ENCODE measurements at places on chromosomes 6 and 20.

DNA sequence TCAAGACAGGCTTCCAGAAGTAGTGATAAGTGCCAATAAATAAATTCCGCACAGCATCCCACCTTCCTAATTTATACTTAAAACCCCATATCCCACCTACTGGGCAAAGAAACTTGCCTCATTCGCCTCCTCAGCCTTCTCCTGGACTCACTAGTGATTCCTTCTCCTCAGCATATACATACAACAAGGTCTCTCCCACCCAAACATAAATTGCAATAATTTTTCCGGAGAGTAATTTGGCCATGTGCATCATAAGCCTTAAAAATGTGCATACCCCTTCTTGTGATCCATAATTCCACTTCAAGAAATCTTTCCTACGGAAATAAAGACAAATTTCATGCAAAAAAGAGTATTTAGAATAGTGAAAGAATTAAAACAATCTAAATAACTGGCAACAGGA lies 26.8 kb downstream of the RANBP9 start:
- DNase-seq, result no peak

DNA sequence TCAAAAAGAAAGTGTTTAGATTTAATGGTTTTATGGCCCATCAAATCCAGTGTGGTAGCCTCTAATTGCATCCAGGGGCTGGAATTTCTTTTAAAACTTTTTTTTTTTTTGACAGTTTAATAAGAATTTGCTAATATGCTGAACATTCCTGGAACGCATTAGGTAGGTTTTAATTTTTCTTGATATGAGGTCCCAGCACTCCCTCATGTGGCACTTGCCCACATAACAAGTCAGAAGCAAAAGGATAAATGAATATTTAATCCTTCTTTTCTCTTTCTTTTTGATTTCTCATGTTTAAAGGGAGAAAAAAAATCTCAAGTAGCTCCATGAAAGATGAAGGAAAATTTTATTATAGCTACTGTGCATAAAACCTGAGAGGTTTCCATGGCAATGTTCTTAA lies 13.5 kb downstream of the HAO1 start:
- no peak for DNase-seq

DNA sequence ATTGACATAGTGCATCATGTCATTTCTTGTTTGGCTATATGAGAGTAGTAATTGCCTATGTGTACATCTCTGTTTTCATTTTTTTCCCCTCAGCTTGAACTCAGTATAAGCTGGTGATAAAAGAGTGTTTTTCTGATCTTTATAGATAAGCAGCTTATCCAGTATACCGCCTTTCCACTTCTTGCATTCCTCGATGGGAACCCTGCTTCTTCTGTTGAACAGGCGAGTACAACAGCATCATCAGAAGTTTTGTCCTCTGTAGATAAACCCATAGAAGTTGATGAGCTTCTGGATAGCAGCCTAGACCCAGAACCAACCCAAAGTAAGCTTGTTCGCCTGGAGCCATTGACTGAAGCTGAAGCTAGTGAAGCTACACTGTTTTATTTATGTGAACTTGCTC lies 32.3 kb downstream of the HSF2 start:
- no peak for DNase-seq

DNA sequence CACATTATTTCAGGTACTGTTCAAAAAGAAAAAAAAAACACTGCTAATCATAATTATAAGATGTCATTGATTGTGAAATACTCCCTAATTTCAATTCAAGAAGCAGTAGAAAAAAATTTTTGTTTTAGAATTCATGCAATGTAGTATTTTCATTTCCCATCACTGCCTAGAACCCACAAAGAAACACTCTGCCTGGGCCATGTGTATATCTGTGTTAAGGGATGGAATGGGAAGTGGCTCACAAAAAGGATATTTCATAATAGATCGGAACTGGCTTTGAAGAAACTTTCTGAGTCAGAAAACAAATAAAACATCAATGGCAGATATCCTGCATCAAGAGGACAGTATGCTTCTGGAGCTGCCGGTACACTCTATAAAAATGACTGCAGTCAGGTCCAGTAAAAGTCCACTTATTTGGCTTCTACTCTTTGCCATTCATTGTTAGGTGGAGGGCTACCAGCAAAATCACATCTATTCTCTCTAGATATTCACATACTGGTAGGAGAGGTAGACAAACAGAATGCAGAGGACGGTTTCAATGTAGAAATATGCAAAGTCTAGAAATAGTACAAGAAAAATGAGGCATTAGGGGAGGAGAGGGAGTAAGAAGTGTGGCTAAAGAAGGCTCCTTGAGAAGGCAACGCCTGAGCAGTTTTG lies 135.0 kb upstream of the TNFAIP3 start:
- DNase-seq, result no peak

DNA sequence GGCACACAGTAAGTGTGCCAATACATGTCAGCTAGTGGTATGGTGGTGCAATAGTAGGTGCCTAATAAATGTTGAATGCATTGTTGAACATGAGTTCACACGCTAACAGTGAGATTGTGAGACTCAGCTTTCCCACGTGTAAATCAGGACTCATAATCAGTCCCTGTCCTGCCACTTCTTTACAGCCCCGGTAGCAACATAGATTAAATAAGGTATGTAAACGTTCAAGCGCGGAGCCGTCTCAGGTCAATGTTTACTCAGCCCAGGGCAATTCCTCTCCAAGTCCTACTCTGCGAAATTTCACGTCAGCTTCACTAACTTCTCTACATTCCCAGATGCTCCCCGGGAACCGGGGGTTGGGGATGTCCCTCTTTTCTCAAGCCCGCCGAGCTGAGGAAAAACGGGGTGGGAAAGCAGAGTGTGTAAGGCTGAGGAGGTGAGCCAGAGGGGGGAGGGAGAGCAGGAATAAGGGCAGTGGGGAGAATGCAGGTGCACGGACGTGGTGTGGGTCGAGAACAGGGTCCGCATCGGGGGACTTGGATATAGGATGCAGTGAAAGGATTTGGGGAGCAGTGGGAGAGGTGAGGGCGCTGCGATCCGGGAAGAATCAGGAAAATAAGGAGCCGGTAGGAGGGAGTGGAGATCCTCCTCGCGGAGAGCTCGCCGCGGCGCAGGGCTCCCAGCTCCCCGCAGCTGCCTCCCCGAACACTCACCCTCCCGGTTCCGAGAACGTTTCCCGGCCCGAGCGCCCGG lies 544 bp upstream of the TP53INP2 start:
- DNase-seq, result no peak
